Lung (tissue), 17 donors: ENCODE measurements at places on chromosomes 2 and 18.

GRCh38 chr2:45911538-45911937, 260.1 kb downstream of the PRKCE start:
- no peak for DNase-seq

DNA sequence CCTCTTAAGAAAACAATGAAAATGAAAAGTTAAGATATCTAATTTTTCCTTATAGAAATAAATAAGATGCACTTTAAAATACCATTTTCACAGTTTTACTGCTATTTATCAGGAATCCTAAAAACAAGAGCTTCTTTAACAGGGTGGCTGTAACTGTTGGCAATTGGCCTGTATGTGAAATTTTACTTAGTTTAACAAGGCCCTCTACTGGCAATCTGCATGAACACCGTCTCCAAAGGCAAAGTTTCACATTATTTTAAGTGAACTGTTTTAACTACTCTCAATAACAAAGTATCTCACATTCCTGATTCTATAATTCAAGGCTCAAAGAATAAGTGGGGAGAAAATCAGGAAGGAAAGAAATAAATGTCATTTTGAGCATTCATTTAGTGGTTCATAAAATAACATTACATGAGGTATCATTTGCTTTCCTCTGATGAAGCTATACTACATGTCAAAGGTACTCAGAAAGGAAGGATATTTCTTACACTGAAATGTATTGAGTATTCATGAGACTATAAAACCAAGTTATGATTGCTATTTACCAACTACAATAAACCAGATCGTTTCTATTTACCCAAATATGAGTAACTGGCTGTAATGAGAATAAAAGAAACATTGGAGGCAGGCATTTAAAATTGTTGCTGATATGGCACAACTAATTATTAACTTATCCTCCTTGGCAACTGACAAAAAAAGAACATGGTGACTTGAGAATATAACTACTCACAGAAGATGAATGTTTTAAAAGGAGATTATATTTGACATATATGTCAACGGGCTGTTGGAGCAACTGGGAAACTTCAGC, 7.0 kb downstream of the NCKAP5 start:
- DNase-seq: peak; percentile 90

DNA sequence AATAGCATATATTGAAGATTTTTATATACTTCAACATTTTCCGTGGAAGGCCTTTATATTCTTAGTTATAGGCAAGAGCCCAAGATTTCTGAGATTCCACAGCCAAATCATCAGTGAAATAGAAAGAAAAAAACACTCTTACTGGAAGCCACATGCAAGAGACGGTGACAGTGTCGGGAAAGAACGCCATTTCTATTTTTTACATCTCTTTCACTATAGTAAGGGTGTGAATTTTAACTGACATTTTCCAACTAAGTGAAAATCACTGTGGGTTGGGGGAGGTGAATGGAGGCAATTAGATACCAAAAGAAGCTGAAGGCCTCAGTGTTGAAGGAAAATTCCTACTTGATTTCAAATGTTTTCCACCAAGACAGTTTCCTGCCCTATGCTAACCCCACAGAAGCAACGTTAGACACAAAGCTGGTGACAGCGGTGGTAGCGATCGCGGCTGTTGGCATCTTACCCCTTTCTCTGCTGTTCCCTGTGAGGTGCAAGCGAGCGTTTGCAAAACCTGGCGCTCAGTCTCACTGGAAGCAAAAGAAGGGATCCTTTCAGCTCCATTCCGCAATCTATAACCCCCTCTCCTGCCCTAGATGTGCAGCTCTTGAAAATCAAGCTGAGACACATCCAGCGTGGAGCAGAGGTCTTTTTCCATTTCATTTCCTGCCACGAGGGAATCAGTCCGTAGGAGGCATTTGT, 20.0 kb downstream of the ID2 start:
- DNase-seq: no peak

GRCh38 chr2:136131484-136131960, 13.6 kb upstream of the CXCR4 start:
- DNase-seq: no peak

GRCh38 chr2:156332284-156332533, 312 bp downstream of the NR4A2 start:
- DNase-seq: no peak

- no peak for DNase-seq
These were observed 94.4 kb downstream of the FANCL start for GRCh38 chr2:58146707-58147106.
